Tibial nerve (tissue), 4 donors: ENCODE measurements at places on chromosomes 1 and 21.

GRCh38 chr21:45253180-45253579, 34.5 kb downstream of the POFUT2 start:
- DNase-seq, result no peak

DNA sequence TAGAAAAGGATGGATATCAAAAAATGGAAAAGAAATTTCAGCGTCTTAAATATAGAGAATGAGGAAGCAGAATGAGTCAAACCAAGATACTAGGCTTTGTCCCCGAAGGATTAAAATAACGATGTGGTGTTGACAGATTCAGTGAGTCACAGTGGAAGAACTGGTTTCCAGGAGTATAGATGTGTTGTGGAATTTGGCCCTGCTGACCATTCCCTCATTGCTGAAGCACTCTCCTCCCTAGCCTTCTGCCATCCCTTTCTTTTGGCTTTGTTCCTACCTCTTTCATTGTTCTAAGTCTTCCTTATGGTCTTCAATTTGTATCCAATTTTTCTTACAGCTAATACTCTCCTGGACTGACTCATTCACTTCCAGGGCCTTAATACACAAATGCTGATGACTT, 23.1 kb upstream of the USP25 start:
- no peak for DNase-seq

- DNase-seq, result no peak
These were observed 107.7 kb upstream of the TMPRSS2 start for GRCh38 chr21:41615613-41616012.

GRCh38 chr1:59487335-59488031, 190.6 kb downstream of the FGGY start:
- DNase-seq, result no peak

- no peak for DNase-seq
These were observed 104.8 kb downstream of the RERE start for GRCh38 chr1:8712413-8713231.

GRCh38 chr1:209105701-209106100, 477.8 kb upstream of the CAMK1G start:
- no peak for DNase-seq

- no peak for DNase-seq
These were observed 196.6 kb downstream of the MATN1 start for GRCh38 chr1:30526652-30527345.

GRCh38 chr1:34831721-34832246, 27.8 kb downstream of the SMIM12 start:
- no peak for DNase-seq

GRCh38 chr1:10957133-10957532, 55.3 kb upstream of the TARDBP start:
- no peak for DNase-seq

GRCh38 chr1:22143065-22144033, at the start of gene WNT4:
WNT4 (minus strand) TSS chr1:22143097; CDS start chr1:22142922, 175 bp downstream.
- DNase-seq, result no peak

GRCh38 chr21:14530592-14530991, 15.5 kb downstream of the SAMSN1 start:
- DNase-seq, result no peak

- DNase-seq, result no peak
These were observed 222.6 kb upstream of the BEND5 start for GRCh38 chr1:48999321-48999720.

- DNase-seq, result no peak
These were observed 688 bp downstream of the PTTG1IP start for GRCh38 chr21:44872649-44873355.

DNA sequence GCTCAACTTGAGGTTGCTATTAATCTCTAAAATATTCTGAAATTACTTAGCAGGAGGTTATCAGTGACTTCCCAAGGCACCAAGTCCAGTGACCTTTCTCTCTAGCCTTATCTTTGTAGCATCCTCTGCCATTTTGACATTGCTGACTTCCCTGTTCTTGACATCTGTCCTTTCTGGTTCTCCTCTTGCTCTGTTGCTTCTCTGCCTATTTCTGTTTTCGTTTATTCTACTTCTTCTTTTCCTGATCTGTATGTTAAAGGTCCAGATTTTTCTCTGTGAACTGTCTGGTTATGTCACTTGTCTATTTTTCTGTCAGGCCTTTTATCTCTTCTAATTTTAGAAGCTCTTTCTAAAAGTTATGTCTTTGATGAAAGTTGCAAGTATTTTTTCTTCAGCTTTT, 178.8 kb downstream of the VPS13D start:
- no peak for DNase-seq

DNA sequence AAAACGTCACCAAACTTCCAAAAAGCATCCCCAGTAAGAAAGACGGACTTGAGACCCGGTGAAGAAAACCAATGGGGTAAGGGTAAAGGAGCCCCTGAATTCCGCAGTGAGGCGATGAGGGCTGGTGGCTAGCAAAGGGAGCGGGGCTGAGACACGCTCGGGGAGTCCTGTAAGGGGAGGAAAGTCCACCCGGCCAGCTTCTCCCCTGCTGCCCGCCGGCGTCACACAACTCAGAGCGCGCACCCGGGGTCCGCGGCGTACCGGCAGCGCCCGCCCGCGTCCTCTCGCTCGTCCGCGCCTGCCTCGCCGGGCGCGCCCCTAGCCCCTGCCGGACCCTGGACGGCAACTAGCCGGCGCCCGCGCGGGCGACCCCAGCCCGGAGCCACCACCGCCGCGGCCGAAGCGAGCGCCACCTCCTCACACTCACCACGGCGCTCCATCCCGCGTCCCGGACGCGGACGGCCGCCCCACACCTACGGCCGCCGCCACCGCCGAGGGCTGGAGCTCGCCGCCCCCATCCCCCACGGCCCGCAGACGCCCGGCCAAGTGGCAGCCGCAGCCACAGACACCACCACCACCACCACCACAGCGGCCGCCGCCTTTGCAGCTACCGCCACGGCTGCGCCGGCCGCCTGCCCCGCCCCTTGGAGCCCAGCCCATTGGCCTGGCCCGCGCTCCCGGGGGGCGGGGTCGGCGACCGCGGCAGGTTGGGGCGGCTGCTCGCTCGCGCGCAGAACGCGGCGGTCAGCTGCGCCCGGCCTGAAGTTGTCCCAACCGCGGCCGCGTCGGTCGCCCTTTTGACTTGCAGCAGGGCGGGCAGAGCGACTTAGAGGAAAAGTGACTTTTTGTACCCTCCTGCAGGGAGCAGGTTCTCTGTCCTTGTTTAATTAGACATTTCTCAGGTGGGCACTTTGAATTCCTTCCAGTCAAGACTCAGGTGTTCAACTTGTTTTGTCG, 10.0 kb upstream of the ARHGAP29 start:
- DNase-seq, result peak; percentile 49
